ENCODE measurements at places on chromosomes 1 and 21. TPM values are rescaled to one million over a fixed set of nuclear protein-coding genes. Genes with fewer than 3 reads are reported as not detected.

Gene KISS1
- polyA plus RNA-seq, result not detected

Gene RPTN
- polyA plus RNA-seq, result not detected

Gene CYP4X1
- polyA plus RNA-seq, result 7.4 TPM

Gene HLX
- 5.3 TPM for polyA plus RNA-seq

Gene OMA1
- polyA plus RNA-seq, result 38.4 TPM
